ENCODE measurements at places on chromosomes 6 and 20.

DNA sequence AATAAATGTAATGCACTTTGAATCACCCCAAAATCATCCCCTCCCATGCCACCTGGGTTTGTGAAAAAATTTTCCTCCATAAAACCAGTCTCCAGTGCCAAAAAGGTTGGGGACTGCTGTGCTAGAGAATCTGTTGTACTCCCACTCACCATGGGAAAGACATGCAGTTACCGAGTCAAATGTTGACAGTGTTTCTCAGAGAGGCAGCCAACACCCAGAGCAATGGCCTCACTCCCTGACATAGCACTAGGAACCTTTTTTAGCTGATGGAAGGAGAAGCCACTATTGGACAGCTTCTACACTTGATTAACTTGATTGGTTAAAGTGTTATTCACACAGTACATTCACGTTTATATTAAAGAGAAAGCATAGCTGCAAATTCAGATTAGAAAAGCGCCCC is 59.8 kb upstream of the MANEA start:
- DNase-seq = no peak

GRCh38 chr6:90905351-90905750 is 318.5 kb upstream of the MAP3K7 start:
- DNase-seq = no peak

DNA sequence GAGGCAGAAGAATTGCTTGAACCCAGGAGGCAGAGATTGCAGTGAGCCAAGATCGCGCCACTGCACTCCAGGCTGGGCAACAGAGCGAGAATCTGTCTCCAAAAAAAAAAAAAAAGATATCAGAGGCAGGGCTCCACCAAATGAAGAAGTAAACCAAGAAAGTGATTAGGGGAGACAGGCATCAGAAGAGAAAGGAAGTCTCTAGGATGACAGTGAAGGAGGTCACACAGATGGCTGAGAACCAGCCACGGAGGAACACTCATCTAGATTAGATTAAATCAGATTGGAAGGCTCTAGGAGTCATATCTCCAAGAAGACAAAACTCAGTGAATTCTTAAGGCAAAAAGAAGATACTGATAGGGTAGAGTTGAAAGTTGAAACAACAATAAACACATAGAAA is 102.2 kb upstream of the CCDC28A start:
- DNase-seq = no peak

DNA sequence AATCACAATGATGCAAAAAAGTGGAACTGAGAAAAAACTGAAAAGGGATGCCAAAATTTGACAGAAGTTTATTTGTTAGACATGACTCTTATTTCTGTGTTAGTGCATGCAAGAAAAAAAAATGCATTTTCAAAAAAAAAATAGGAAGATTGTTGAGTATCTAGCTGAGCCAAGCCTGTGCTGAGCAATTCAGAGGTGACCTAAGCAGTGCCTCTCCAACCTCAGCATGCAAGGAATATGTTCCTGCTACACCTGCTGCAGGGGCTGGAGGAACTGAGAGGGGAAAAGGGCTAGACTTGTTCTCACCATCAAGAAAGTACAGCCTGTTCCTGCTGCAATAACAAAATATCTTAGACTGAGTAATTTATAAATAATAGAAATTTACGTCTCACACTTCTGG is 24.0 kb downstream of the BPIFA2 start:
- no peak for DNase-seq

DNA sequence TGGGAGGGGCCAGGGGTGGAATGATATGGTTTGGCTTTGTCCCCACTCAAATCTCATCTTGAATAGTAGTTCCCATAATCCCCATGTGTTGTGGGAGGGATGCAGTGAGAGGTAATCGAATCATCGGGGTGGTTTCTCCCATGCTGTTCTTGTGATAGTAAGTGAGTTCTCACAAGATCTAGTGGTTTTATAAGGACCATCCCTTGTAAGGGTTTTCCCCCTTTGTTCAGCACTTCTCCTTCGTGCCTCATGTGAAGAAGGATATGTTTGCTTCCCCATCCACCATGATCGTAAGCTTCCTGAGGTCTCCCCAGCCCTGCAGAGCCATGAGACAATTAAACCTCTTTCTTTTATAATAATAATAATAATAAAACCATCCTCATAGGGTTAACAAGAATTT is 88.8 kb upstream of the PRND start:
- DNase-seq = no peak

- DNase-seq = no peak
Observed at GRCh38 chr20:57874141-57874540, 164.3 kb upstream of the PMEPA1 start.

GRCh38 chr6:15452182-15452941 is 206.5 kb downstream of the JARID2 start:
- DNase-seq = no peak

DNA sequence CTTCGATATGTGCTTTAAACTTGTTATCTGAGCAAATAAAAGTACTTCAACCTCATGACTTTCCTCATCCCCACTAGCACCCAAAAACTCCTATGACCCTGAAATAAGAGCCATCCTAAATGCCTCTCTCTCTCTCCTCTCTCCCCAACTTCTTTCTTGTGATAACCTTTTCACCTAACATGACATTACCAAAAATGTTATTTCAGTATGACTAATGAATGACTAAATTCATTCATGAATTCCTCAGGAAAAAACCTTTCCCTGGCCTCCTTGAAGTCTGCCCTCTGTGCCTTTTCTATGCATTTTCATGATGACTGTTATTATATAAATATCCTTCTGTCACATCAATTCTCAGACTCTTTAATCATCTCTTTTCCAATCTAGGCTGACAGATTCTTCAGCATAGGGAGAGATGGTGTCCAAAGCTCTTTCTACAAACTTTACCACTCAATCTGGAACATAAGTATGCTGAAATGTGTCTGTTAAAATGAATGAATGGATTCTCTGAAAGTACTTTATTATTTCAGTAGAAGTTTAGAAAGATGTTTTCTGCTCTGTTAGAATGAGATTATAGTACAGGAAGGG is 114.3 kb upstream of the GGTLC1 start:
- no peak for DNase-seq

GRCh38 chr6:43367245-43367984 is 2.0 kb downstream of the ZNF318 start:
- no peak for DNase-seq

DNA sequence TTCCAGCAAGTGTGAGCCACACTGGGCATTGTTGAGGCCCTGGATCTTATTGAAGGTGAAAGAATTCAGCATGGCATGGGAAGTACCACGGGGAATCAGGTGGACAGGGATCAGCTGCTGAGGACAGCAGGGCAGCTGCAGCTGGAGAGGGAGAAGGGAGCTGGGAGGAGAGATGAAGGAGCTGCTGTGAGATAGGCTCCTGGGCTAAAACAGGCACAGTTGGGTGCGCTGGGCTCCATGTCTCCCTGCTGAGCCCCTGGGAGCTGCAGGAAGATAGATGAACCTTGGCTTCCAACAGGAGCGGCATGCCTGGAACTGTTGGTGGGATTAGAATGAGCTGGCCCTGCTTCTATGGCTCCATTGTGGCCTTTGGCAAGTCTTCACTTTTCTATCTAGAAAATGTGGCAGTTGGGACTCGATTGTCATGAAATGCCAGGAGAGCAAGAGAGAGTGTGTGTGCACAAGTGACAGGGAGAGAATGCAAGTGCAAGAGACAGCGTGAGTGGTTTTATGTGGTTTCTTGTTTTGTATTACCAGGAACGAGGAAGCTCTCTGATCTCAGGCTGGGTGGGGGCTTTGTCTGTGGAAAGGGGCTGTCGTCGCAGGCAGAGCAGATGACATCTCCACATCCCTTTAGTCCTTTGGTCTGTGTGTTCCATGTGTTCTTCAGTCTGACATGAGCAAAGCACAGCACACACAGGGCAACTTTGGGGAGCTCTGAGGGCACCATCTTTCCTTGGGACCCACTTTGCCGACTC is 20.4 kb downstream of the SNPH start:
- DNase-seq = no peak

GRCh38 chr20:19120011-19120410 is 92.4 kb upstream of the SLC24A3 start:
- DNase-seq = no peak

GRCh38 chr6:136599329-136600011 is 49.2 kb upstream of the MAP7 start:
- no peak for DNase-seq

- DNase-seq = no peak
Observed at GRCh38 chr6:39294133-39294532, 20.1 kb downstream of the KCNK17 start.

GRCh38 chr6:96521306-96521643 is 331 bp upstream of the UFL1 start:
- DNase-seq = no peak

GRCh38 chr6:26026833-26027490 is 60.3 kb upstream of the HFE start:
- no peak for DNase-seq

DNA sequence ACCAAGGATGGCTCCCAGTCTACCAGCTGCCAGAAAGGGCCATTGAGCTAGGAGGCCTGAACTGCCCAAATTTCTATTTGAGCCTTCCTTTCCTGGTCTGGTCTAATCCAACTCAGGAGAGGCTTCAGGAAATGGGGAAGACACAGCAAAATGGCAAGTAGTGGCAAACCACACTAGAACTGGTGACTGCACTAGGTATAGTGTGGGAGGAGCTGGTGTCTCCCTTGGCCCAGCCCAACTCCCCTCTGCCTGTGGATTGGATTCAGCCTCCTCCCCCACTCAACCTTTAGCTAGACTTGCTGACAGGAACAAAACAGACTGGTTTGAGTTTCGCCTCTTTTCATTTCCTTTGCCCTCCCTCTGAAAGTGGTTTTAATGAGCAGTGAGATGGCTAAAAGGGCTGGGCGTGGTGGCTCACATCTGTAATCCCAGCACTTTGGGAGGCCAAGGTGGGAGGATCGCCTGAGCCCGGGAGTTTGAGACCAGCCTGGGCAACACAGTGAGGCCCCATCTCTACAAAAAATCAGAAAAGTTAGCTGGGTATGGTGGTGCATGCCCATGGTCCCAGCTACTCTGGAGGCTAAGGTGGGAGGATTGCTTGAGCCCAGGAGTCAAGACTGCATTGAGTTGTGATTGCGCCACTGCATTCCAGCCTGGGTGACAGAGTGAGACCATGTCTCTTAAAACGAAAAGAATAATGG is 17.5 kb downstream of the MRPS18A start:
- DNase-seq = no peak

DNA sequence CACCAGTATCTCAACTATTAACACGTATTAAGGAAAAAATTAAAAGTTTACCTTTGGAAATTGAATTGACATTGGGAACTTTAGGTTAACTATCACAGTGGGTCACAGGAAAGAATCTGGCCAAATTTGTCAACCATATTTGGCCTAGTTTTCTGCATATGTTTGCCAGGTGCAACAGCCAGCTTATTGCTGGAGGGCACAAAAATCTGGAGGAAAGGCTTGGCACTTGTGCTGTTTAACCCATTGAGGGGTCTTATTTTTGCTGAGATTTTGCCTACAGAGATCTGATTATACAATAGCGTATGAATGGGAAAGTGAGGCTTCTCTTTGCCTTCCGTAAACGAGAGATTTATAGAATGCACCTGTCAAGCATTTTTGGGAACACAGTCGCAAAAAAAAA is 190.4 kb downstream of the PRL start:
- no peak for DNase-seq

DNA sequence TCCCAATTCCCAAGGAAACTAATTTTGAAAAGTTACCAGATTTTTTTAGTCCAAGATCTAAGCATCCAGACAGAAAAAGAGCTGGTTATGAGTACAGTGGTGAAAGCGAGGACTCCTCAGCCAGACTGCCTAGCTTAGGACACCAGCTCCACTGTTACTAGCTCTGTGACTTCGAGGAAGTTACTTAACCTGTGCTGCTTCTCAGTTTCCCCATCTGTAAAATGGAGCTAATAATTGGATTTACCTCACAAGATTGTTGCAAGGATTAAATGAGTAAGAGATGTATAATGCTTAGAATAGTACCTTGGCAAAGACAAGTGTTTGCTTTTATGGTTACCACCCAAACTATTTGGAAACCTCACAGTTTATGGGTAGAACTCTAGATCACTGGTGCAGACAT is 1.1 kb downstream of the NT5DC1 start:
- no peak for DNase-seq

DNA sequence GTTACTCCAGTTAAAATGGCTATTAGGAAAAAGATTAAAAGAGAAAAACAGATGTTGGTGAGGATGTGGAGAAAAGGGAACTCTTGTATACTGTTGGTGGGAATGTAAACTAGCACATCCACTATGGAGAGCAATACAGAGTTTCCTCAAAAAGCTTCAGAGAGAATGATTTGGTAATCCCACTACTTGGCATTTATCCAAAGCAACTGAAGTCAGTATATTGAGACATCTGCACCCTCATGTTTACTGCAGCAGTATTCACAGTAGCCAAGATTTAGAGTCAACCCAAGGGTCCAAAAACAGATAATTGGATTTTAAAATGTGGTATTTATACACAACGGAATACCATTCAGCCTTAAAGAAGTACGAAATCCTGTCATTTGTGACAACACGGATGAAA is 469.5 kb downstream of the QKI start:
- no peak for DNase-seq

- no peak for DNase-seq
Observed at GRCh38 chr6:37889486-37889885, 70.0 kb downstream of the ZFAND3 start.

DNA sequence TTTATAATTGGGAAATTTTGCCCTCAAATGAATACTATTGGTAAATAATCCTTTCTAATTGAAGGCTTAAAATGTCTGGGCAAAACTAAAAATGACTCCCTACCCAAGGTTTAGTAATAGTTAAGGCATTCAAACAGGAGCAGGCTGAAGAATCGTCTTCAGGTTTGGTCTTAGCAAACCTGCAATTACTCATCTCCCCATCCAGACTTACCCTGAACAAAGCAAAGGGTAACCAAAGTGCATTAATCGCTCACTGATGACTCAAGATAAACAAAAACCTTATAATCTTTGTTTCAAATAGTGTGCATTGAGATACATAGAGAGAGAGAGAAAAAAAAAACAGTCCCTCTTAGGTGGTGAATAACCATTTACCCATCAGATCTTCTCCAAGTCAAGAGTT is 225.5 kb downstream of the BMP2 start:
- no peak for DNase-seq

DNA sequence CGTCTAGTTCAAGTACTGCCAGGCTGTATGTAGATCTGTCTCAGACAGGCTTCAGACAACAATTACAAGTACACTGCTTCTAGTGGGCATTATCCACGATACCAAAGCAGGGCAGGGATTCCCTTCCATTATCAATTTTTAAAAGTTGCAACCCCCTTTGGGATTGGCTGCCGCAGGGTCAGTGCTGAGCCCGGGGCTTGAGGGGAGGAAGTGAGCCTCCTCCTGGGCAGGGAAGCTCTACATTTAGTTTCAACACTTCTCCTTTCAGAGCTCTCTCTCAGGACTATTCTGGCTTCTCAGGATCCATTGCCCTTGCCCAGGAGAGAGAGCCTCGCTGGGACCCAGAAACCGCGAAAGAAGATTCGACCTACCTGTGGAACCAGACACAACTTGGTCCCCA is 1.5 kb downstream of the HTR1B start:
- DNase-seq = no peak

- DNase-seq = no peak
Observed at GRCh38 chr20:49889935-49890333, 25.4 kb downstream of the SPATA2 start.

DNA sequence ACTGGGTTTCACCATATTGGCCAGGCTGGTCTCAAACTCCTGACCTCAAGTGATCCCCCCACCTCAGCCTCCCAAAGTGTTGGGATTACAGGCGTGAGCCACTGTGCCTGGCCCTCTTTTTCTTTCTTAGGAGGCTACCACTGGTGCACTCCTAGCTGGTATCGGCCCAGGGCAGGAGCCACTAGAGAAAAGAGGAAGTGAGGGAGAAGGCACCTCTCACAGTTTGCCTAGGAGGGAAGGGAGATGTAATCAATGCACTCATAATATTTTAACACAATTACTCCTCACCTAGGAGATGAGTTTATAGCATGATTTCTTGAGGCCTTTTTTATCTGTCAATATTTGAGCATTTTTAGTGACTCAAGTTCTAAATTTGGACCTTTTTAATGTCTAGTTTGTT is 189.0 kb upstream of the SOX4 start:
- DNase-seq = no peak
